ENCODE measurements at places on chromosomes 11 and 22. TPM values are rescaled to one million over a fixed set of nuclear protein-coding genes. Genes with fewer than 3 reads are reported as not detected.

DNA sequence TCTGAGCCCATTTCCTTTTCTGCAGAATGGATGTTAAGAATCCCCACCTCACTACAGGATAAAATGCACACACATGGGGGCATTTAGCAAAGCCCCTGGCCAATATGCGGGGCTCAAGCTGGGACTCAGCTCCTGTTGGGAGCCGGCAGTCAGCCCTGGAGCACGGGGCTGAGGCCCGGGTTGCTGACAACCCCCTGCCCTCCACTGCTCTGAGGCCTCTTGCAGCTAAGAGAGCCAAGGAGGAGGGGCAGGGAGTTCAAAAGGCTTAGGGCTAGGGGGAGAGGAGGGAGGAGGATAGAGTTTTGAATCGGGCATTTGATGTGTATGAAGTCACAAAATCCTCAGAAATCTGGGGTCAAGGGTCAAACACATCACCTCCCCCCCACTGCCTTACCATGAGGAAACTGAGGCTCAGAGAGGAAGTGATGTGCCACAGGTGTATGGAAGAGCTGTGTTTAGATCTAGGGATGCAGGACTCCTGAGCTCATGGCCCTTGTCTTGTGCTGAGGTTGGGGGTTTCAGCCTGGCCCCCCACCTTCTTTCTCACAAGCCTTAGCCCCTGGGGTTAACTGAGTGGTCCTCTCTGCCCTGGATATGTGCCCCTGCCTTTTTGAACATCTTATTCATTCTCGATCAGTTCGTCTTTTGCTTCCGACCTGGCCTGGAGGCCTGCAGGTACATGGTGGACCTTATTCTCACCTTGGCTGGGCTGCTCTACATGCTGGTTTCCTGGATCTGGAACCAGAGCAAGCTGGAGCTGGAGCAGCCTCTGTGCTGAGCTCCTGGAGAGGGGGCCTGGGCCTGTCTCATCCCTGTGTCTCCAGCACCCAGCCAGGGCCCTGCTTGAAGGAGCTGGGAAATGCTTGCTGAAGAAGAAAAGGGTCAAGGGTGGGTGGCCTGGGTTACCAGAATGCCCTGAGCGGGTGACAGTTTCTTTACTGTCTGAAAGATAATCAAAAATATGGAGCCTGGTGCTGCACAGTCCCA is 80.3 kb downstream of the LRRC32 start:
- DNase-seq, result no peak

- no peak for DNase-seq
Measured at GRCh38 chr11:88814076-88814475, 251.7 kb downstream of the GRM5 start.

CELSR1 gene
- total RNA-seq, result 6.7 TPM

DNA sequence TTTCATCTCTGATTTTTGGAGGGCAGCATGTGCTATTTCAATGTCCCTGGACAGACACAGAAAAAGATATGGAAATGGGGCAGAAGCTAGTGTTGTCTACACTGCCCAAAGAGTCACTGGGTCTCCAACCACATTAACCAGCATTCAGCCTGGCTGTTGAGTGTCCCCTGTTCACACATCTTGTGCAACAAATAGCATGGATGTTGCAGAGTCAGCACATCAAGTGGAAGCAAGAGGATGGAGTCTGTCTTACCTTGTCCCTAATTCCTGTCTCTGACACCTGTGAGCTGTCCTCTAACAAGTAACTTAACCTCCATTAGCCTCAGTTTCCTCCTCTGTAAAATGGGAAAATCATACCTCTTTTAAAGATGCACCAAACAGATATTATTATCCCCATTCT is 60.2 kb downstream of the RCN1 start:
- DNase-seq, result no peak

GRCh38 chr22:46077669-46078099 is 72.6 kb upstream of the PPARA start:
- DNase-seq, result no peak

GRCh38 chr11:30984442-30984816 is 385.1 kb downstream of the DCDC1 start:
- no peak for DNase-seq

EIF4G2 gene
- 1,058 TPM for total RNA-seq

GRCh38 chr11:10289765-10290380 is 4.1 kb downstream of the SBF2 start:
- no peak for DNase-seq

- DNase-seq, result no peak
Measured at GRCh38 chr22:29816539-29816938, 21.5 kb downstream of the ASCC2 start.

GRCh38 chr11:118819334-118820024 is 28.5 kb upstream of the DDX6 start:
- no peak for DNase-seq

DNA sequence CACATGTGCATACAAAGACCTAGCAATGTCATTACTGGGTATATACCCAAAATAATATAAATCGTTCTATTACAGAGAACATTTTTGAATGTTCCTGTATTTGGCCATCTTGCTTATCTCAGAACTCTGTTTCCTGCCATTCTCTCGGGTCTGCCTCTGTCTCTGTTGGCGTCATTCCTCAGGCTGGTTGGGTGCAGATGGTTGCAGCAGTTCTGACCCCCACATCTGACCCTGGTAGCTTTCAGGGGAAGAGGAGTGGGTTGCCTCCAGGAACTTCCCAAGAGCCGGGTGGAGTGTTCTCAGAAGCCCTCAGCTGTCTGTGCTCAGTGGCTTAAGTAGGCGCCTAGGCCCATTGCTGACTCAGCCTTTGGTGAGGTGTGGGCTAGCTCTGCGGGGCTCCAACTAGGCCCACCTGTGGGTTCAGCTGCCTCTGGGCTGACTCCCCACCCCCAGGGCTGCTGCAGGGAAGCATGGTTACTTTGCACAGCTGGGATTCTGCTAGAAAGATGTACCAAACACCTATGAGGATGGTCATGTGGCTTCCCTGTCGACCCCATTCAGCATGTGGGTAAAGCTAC is 114.0 kb downstream of the TBC1D22A start:
- no peak for DNase-seq

DNA sequence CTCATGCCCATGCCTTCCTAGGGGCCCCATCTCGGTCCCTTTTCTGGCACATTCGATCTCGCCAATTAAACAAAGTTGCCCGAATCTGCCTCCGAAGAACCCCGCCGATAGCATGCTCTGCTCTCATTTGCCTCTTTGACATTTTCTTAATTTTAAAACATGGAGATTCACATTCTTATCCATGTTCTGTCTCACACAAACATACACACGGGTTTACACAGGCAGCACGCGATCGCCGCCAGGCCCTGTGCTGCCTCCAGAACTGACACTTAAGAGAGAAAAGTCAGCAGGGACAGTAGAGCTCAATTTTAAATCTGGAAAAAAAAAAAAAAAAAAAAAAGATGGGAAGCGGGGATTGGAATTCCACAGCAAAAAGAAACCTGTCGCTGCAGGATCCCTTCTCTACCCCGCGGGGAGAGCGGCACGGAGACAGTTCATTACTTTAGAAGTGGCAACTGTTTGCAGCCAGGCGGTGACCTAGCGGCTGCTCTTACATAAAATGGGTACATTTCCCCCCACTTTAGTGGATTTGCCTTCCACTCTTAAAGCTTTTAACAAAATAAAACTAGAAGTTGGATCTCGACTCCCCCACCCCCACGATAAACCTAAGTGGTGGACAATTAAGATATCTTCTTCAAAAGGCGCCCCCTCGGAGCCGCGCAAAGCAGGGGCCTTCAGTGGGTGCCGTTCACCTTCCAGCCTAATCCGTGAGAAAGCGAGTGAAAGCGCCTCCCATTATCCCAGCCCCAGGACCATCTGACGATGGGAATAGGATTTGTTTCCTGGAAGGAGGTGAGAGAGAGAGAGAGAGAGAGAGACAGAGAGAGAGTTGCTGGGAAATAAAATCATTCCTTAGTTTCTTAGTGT is 13.7 kb downstream of the PAX6 start:
- no peak for DNase-seq

MRPL49 gene
- 46.5 TPM for total RNA-seq

GRCh38 chr11:64763526-64764039 is 3.8 kb upstream of the PYGM start:
- no peak for DNase-seq

MDK gene
- total RNA-seq, result 106 TPM

GSC2 gene
- total RNA-seq, result not detected

GRCh38 chr11:133004369-133004768 is 527.9 kb downstream of the OPCML start:
- DNase-seq, result no peak

CNGA4 gene
- total RNA-seq, result 0.26 TPM

LGR4 gene
- 47.6 TPM for total RNA-seq

DNA sequence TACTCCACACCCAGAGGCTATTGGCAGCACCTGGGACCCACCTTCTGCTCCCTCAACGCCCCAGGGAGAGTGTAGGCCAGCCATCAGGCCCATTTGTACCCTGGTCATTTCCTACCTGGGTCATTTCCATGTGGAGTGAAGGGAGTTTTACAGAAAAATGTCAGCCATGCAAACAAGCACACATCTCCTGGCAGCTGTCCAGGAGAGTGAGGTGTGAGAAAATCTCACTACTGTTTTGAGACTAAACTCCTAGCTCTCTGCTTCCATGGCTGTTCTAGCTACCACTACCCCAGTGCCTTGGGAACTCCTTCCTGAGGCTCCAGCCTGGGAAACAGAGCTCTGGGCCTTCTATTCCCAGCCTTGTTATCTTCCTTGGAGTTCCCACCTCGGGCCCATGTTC is 2.8 kb upstream of the TMPRSS13 start:
- DNase-seq, result no peak

DNA sequence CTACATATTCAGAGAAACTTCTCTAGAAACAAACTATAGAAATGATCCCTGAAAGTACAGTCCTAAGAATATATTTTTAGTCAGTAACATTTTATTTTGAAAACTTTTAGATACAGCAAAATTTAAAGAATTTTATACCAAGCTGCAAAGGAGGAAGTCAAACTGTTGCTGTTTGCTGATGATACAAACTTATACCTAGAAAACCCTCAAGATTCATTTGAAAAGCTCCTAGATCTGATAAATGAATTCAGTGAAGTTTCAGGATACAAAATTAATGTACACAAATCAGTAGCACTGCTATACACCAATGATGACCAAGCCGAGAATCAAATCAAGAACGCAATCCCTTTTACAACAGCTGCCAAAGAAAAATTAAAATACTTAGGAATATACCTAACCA is 10.1 kb downstream of the ZBTB44 start:
- DNase-seq, result no peak

GRCh38 chr11:7964873-7965272 is 374 bp downstream of the NLRP10 start:
- no peak for DNase-seq

TRIM48 gene
- total RNA-seq, result not detected

DNA sequence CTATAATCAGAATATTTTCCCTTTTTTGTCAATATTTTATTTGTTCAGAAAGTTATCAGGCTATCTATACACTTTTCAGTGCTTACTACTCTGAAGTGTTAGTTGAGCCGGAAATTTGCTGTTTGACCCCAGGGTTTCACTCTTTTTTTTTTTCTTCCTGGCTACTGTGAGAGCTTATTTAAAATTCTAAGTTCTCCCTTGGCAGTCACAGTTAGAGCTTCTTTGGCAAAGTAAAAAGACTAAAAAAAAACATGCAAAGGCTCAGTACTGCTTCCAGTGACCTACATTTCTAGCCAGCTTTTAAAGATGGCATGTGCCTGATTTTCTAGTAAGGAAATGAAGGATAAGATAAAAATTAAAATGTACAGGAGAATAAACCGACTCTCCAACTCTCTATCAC is 48.4 kb downstream of the ELP4 start:
- no peak for DNase-seq

CLDN5 gene
- total RNA-seq, result 27.5 TPM

DNA sequence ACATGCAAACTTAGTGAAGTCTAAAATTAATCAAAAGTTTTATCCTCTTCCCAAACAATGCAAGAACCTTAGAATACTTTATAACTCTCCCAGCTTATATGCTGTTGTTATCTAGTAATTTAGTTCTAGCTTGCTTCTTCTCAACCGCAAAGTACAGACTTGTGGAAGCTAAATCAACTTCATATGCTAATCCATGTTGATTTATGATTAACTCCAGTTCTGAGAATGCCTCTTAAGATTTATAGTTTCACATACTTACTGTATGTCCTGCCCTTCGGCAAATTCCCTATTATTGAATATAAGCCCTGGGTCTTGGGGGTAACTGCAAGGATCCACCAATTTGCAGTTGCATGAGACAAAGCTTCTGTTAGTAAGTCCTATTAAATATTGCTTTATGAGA is 17.6 kb upstream of the SLC35F2 start:
- no peak for DNase-seq

DNA sequence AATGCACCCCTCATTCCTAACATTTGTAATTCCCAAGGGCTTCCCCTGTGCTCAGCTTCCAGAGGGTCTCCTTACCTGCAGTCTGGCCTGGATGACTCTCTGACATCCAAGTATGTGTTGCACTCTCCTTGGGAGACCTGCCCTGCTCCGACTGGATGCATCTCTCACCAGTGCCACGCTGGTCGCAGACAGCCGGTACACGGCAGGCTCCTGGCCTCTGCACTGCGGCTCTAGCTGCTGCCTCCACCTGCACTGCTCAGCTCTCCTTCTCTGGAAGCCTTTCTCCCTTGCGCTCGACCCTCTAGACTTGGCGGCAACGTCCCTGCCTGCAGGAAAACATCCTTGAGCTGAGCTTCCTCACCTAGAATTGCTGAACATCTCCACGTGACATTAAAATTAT is 685.9 kb downstream of the BRD1 start:
- DNase-seq, result no peak

C11orf86 gene
- total RNA-seq, result not detected

- DNase-seq, result no peak
Measured at GRCh38 chr22:38873469-38874411, 1.7 kb upstream of the CBX6 start.

DNA sequence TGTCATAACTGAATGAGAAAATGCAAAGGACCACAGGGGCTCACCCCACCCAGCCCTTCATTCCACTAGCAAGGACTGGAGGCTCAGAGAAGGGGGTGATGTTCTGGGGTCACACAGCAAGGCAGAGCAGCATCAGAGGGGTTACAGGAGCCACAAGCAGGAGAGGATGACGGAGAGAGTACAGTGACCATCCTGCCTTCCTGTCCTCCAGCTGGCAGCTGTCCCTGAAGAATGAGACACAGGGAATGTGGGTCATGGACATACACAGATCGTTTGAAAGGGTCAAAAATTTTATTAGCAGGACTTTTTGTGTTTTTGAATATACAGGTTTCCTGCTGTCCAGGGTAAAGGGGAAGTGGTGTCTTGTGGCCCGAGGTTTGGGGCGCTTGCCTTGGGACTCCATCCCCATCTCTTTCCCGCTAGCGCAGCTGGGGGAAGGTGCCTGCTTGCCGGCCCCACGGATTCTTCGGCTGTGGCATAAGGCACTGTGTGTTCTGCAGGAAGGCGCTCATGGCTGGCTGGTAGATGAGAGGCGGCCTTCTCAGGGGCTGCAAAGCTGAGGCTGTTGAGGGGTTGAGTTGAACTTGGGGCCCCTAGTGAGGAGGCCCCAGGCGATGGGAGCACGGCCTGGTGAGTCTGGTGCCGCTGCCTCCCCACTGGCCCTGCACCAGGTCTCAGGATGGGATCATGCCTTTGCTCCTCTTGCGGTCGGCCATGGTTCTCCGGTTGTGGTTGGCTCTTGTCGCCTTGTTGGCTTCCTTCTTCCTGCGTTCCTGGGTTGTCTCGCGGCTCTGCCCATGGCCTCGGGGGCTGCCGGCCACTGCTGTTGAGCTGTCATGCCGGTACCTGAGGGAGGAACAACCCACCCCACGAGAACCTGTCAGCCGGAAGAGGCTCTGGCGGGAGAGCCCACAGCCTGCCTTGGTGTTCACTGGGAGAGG is 21.4 kb downstream of the UQCR10 start:
- DNase-seq, result no peak

Measured in mucosa of gallbladder (tissue), 1 donor.